Stimulated activated CD4-positive, alpha-beta T cell treated with anti-CD3 and anti-CD28 coated beads, TNF-alpha, amount 100 ng/mL, for 24 hours (primary cell): ENCODE measurements at places on chromosomes 7 and 10.
A peak's percentile ranks its signal among the peaks of the same experiment; 100 is the strongest.

GRCh38 chr7:102823390-102824119, 74.8 kb downstream of the FAM185A start:
- DNase-seq, result no peak

GRCh38 chr7:153852261-153852660, 199.9 kb upstream of the DPP6 start:
- no peak for DNase-seq

- peak; percentile 12 for DNase-seq
Observed at GRCh38 chr7:77982926-77983550, 184.5 kb downstream of the PHTF2 start.

GRCh38 chr7:27083646-27084045, 12.2 kb downstream of the HOXA1 start:
- DNase-seq, result no peak

GRCh38 chr10:43186150-43186549, 47.9 kb downstream of the CSGALNACT2 start:
- DNase-seq, result no peak

GRCh38 chr10:14326581-14326980, 4.1 kb downstream of the FRMD4A start:
- DNase-seq, result no peak

- no peak for DNase-seq
Observed at GRCh38 chr10:71990706-71991269, 26.6 kb downstream of the CHST3 start.

DNA sequence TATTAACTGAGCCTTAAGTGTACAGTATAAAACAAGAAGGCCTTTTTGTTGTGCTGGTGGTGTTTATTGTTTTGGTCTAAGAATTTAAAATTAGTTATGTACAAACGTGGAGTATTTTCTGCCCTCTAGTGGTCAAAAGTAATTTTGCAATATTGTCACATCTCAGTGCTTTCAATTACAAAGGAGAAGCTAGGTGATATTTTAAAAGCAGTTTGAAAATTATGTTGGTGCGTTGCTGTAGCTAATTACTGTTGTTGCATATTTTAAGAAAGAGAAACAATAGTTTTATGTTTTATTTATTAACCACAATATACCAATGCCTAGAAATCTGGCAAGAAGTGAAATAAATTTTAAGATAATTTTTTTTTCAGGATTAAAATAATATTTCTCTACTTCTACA, 11.4 kb downstream of the NPVF start:
- no peak for DNase-seq

- no peak for DNase-seq
Observed at GRCh38 chr7:5445981-5446594, 22.5 kb upstream of the TNRC18 start.

DNA sequence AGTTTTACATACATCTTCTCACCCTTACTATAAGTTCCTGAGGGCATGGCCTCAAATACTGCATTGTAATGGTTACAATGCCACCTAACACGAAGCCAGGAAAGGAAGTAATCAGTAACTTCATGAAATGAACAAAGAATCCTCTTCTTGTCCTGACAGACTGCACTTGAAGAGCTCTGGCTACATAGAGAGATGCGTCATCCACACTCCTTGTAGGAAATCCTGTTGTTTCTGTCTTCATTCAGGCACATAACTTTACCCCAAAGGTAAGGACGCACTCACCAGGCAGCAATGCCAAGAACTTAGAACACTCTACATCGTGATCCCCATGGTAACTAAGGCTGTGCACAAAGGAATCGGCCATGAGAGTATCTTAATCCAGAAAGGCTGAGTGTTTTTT, 80.3 kb upstream of the ARID5B start:
- DNase-seq, result no peak

DNA sequence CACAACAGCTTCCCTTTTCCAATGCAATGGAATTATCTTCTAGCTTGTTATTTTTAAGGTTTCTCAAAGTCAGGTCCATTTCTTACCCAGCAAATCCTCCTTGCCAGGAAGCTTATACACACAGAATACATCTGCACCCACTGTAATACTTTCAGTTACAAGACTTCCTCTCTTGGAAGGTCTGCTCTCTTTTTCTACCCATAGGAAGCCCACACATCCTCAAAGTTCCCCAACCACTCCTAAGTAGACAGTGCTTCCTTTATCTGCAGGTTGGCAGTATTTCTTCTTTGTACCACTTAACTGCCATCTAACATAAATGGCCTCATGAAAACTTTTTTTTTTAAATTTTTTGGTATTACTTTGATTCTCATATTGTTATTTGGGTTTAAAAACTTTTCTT, 155.6 kb downstream of the TAX1BP1 start:
- no peak for DNase-seq

- DNase-seq, result peak; percentile 18
Observed at GRCh38 chr10:102347236-102347828, 48.2 kb upstream of the NFKB2 start.

GRCh38 chr10:5742116-5742515, 57.5 kb downstream of the TASOR2 start:
- no peak for DNase-seq

DNA sequence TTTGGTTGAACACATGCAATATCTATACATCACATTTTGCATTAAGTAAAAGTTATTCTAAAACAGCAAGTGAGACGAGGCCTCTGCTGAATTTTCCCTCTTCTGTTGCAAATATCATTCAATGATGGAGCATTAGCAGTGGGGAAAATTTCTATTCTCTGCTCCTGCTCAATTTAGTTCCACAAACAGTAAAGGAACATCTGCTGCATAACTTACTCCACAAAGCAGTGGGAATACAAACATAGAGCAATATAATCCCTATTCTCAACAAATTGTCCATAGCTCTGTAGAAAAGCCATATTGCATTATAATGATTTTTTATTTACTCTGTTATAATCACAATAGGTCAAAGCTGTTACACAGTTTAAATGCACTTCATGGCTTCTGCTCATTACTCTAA, 5.9 kb downstream of the AGR3 start:
- no peak for DNase-seq

- DNase-seq, result no peak
Observed at GRCh38 chr10:6565588-6565987, 14.5 kb downstream of the PRKCQ start.

GRCh38 chr10:89516149-89516832, 19.1 kb downstream of the SLC16A12 start:
- DNase-seq, result no peak

GRCh38 chr10:118471863-118472262, 123.6 kb downstream of the PRLHR start:
- no peak for DNase-seq

DNA sequence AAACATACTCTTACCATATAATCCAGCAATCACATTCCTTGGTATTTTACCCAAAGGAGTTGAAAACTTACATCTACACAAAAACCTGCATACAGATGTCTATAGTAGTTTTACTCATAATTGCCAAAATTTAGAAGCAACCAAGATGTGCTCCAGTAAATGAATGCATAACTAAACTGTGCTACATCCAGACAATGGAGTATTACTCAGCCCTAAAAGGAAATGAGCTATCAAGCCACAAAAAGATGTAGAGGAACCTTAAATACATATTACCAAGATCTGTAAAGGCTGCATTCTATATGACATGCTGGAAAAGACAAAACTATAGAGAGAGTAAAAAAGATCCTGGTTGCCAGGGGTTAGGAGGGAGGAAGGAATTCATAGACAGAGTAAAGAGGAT, 21.8 kb upstream of the CH25H start:
- no peak for DNase-seq

DNA sequence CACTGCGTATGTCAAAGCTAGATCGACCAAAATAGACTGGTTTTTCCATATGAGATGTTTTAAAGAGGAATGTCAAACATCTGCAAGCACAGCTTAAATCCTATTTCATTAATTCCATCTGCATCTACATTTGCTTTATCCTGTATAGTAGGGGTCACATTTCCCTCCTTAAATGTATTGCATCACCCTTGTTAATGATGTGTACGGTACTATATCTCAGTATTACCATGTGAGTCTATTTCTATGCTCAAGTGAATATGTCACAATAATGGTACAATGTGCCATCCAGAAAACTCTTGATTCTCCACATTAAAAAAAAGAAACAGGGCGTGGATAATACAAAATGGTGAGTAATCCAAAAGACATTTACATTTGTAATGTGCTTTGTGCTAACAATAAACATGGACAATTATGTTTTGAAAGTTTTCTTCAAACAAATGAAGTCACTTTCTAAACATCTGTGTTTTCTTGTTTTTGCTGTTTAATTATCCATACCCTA, 56.6 kb downstream of the TWIST1 start:
- no peak for DNase-seq

DNA sequence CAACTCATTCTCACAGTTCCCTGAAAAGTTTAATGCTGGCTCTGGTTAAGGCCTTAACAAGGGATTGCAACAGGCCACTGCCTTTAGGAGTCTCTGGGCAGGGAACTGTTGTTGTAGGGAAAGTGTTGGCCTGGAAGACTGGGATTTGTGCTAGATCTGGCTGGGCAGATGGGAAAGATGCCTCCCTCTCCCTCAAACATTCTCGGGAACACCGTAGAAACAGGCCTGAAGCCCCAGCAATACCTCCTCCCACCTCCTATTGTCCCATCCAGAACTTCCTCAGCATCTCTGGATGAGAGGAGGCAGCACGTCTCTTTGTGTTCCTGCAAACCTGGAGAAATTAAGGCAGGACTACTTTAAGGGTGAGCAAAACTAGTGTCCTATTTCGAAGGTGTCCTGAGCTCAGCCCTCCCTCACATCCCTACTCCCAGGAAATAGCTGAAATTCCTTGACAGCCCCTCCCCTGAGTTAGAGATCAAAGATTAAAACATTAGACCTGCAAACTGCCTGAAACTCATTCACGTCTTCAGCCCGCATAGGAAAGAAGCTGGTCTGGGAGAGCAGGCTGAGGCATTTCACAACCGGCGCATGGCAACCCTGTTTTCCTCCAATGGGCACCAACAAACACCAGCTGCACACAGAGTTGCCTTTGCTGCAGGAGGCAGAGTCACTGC, 10.9 kb upstream of the MAP3K8 start:
- DNase-seq, result no peak

DNA sequence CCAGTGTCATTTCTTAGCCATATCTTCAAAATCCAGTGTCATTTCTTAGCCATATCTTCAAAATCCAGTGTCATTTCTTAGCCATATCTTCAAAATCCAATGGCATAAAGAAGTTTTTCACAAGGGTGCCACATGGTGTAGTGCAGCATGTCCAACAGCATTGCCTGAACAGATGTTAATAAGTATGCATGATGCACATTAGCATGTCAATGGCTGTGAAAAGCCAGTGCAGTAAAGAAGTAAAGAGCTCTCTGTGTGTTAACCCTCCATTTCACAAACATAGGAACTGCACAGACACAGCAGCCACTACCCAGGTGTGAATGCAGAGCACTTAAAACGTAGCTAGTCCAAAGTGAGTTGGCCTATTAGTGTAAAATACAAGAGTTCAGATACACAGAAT, 89.8 kb downstream of the GNAI1 start:
- no peak for DNase-seq

GRCh38 chr7:4267341-4268039, 414.6 kb upstream of the FOXK1 start:
- DNase-seq, result no peak

DNA sequence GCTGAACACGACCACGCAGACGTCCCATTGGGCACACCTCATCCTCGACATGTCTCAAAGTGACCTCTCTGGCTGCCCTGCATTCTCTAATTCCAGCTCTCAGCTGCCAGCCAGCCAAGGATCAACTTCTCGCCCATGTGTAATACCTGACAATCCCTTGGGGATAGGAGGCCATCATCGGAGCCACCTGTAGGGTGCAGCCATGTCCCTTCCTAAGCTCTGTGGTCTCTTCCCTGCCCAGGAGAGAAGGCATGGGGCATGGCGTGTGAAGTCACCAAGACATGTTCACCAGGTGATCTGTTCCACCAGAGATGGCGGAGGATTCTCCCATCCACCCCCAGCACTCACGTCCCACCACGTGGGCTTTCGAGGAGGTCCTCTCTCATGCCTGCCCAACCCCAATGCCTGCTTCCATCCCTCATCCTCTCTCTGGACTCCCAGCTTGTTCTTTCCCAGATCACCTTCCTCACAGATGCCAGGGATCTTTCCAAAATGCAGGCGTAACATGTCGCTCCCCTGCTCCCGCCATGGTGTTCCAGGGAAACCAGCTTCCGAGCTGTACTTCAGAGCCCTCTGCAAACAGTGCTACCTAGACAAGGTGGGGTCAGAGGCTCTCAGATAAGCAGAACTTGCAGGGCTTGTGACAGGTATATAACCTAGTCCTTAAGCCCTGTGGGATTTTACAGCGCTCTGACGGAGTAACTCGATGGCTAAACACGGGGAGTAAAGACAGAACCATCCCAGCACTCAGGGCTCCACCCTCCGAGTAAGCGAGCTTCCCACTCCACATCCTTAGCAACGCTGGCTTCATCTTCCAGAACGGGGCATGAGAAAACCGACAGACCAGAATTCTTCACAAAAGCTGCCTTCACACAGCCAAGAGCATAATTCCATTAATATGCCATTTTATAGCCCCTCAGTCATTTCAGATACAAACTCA, 41.1 kb downstream of the BRI3 start:
- no peak for DNase-seq

DNA sequence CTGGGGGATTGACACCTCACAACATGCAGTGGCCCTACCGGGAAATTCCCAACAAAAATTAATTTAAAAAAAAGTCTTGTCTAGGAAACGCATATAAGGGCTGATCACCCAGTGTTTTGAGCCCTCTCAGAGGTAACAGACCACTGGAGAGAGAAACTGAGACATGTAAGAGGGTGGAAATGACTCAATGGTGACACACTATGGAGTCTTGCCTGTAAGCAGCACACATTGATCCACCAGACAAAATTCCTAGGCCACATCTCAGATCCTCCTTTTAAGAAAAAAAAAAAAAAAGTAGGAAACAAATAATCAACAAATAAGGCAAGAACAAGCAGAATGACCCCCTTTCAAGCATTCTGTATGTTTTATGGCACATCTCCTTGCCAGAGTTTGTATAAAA, 296.2 kb downstream of the MAGI2 start:
- no peak for DNase-seq

GRCh38 chr10:75170215-75170614, 40.4 kb upstream of the VDAC2 start:
- DNase-seq, result no peak

- no peak for DNase-seq
Observed at GRCh38 chr10:77619964-77620703, 17.5 kb downstream of the KCNMA1 start.

DNA sequence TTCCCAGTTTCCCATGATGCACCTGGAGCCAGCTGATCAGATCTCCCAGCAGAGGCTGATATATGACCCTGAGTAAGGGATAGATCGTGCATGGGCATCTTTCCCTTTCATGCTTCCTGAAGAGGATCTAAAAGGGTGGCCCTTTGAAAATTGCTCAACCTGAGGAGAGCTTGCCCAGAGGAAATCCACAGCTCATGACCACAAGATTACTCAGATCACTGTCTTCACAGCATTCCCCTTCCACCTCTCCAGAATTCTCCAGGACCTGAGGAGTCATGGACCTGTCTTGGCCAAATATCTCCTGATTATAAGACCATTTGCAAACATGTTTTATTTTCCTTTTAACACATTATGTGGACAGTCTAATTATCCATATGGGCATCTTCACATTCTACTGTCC, 328.1 kb downstream of the LHFPL3 start:
- DNase-seq, result no peak
